ENCODE measurements at places on chromosomes 3 and 15.

DNA sequence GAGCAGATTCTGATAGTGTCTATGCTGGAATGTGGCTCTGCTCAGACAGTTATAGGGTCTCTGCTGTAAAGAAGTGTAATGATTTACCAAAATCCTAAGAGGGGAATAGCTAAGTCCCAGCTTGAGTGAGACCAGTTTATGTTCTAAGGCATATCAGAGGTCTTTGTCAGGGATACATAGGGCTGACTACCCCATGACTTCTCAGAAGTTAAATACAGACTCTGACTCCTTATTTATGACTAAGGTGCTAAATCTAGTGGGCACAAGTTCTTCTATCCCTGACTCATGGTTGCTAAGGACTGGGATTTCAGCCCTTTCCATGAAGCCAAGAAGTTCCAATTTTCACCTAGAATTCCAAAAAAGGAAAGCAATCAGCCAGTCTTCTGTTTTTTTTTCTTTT is 192.6 kb upstream of the POU1F1 start:
- DNase-seq: no peak

GRCh38 chr15:88878720-88879184 is 16.6 kb downstream of the HAPLN3 start:
- peak; percentile 56 for DNase-seq

DNA sequence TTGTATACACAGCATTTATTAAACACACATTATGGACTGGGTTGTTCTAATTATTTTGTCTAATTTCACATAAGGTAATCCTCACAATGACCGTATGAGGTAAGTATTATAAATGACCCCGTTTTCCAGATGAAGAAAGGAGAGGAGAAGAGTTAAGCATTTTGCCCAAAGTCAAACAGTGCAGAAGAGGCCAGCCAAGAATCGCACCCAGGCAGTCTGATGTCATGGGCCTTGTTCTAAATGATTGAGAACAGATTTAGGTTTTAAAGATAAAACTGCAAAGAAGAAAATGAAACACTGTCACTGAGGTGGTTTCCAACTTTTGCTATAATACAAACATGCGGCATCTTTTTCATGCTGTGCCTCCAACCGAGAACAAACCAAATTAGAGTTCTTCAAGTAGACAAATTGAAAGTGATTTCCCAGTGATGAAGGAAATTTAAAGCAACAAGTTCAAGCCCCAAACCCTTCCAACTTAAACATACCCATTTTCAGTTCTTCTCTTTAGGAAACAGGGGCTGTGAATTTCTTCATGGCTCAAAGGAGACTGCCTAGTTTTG is 155.3 kb downstream of the THRB start:
- DNase-seq: no peak

DNA sequence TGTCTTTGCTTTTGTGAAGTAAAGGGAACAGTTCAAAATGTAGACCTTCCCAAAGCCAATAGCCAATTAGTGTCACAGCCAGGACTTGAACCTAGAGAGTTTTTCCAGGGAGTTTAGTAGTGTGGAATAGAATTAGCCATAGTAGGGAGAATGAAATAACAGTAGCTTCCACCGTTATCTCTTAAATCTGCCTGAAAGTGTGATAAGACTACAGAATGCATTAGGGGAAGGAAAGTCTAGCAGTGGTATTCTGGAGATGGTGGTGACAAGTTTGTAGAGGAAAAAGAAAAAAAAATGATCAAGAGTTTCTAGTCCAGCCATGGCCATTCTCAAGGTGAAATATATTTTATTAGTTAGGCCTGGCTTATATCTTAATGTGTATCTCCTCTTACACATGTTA is 13.8 kb downstream of the ATP11B start:
- DNase-seq: no peak

DNA sequence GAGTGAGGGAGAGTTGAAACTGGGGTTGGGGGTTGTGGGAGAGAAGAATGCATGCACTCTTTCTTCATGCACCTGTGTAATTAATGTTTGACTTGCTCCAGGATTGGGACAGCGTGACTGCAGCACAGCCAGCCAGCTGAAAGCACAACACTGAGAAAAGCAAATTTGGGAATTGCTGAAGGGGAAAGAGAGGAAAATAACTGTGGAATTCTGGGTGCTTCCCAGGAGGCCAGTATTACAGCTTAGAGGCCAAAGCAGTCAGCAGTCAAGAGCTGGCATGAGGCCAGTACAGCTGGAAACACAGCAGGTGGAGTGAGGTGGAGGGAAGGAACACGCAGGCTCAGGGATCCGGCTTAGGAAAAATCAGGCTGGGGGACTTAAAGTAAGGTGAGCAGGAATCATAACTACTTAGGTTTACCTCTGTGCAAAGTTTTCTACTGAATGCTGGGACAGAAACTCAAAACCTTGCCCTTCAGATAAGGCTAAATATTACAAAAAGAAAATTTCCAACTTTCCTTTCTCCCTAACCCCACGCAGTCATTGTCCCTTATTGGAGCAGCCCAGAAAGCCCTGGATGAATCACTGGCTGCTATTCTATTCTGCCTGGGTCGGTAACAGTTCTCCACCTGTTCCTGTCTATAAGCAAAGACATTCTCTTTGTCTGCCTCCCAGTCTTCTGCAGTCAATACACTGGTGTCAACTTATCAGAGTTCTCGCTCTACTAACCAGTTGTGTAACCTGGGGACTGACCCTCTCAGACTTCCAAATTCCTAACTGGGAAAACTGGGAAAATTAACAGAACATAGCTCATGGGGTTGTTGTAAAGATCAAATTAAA is 167.2 kb downstream of the MAGI1 start:
- DNase-seq: no peak

DNA sequence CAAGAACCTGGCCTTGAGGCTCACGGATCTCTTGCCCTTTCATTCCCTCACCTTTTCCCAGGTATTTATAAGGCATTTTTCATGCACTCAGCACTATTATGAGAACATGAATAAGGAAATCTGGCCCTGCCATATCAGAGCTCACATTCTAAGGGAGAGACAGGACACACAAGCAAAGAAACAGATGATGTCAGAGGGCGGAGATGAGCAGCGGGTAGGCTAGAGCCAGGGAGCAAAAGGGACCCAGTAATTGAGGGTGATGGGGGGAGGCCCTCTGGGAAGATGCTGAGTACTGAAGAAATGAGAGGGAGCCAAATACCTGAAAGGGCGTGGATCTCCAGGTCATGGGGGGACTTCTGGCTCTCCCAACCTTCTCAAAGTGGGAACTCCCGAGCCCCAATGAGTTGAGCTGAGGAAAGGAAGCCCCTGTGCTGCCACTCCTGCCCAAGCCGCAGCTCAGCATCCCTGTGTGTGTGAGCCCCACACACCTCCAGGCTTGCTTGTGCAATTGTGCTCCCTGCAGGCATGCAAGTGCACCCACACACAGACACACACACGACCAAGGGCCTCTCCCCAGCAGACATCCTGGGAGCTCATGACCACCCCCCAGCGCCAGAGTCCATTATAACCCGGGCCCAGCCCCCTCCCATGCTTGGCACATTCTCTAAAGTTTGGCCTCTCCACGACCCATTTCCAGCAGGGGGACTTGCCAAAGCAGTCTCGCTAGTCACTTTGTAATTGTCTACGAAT is 81.4 kb upstream of the PXYLP1 start:
- DNase-seq: no peak

GRCh38 chr15:72511536-72511935 is 37.4 kb downstream of the ARIH1 start:
- no peak for DNase-seq

- no peak for DNase-seq
These were observed 111.5 kb downstream of the FBN1 start for GRCh38 chr15:48533982-48534381.

DNA sequence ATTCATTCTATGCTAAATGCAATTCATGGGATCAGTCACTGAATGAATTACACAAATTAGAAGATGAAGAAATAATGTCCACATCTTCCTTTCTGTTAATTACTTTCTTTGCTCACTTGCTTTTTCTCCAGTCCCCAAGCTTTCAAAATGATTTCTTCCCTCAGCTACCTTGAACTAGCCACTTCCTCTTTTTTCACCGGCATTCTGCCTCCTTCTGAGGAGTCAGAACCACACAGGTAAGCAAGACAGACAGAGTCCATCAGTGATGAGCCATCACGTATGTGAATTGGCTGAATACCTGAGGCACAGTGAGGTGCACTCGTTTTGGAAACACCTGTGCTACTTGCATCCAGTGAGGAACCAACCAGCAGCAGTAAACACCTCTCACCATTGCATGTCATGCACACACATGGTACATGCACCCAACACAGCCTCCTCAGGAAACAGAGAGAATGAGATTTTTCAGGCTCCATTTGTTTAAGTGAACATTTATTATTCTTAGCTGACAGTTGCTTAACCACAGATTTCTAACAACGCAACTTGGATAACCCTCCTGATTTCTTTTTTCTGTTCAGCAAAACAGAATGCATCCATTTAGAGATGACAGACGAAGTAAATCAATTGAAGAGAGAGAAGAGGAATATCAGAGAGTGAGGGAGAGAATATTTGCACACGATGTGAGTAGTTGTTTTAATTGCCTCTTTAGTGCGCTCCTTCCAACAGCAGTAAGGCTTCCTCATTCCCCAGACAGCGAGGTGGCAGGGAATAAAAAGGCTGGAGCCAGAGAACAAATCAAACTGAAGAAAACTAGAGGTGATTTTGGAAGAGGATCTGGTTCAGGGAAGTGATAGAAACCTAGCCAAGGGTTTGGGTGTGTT is 69.3 kb downstream of the ARPP21 start:
- DNase-seq: no peak

DNA sequence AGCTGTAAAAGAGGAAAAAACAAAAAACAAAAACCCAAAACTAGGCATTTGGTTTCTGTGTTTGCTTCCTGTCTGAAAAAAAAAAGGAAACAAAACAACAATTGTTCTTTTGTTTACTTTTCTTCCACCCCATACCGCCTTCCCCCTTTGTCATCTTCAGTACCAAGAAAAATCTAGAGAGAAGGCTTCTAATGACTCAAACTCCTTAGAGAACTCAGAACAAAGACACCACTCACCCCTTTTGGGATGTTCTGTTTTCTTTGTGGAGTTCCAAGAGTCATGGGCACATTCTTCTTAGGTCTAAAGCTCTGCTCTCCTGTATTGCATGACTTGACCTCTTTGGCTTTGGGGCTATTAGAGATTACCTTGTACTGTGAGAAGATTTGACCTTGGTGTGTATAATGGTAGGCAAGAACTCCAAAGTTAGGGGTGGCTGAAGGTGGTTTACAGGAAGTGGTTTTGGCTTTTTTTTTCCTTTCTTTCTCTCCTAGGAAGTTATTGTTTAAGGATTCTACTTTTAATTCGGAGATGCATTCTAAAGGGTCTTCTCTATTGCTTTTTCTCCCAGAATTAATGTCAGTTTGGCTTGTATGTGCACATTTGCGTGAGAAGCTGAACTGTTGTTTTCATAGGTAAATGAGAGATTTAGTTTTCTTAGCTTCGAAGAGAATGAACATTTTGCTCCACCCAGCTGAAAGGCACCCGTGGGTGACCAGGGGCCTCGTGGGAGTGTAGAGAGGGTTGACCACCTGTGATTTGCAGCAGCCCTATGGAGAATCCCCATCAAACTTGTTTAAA is 39.5 kb upstream of the ZBTB20 start:
- no peak for DNase-seq

DNA sequence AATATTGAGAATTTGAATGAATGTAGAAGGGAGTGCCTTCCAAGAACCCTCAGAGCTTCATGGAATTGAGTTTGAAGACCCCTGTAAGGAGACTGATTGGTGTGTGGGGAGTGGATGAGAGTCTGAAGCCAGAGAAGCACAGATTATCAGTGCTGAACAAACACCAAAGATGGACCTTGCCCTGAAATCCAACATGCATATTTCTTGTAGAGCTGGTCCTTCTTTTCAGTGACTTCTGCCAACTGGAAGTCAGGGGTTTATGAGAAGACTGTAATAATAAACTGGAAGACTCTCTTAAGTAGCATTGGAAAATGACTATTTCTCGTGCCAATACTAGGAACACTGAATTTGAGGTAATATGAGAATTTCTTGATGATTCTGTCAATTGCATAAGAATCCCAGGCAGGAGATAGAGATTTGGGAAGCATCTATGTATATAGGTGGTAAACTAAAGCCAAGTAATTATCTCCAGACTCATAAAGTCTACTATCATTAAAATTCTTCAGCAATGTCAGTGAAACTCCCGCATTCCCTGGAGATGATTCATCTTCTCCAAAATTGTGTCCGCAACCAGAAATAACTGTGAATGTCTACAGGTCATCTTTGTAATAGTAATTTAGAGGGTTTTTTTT is 213.8 kb downstream of the IL5RA start:
- DNase-seq: no peak

GRCh38 chr3:34568766-34569165 is 770.3 kb downstream of the PDCD6IP start:
- DNase-seq: no peak

DNA sequence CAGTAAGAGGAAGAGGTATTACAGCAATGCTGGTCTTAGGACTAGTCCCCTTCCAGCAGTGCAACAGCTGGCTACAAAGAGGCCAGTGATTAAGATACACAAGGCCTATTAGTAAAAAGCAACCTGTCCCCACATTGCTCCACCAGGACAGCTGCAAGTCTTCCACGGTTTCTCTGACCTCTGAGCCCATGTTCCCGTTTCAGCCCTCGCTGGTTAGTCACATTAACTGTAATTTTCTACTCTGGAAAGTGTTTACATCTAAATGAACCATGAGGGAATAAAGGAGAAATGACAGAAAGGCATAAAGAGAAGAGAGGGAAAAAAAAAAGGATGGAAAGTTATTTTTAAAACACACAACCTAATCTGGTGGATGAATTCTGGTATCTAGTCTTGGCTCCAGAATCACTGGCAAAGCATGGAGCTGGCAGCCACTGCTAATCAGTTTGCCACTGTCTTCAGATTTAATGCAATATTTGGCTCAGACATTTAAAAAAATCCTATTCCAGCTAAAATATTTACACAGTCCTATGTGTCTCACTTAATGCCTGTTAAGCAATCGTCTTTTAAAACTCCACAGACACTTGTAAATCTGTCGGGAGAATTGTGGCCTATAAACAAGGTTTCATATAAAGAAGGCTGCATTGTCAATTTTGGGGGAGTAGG is 154.9 kb downstream of the GREM1 start:
- DNase-seq: no peak

DNA sequence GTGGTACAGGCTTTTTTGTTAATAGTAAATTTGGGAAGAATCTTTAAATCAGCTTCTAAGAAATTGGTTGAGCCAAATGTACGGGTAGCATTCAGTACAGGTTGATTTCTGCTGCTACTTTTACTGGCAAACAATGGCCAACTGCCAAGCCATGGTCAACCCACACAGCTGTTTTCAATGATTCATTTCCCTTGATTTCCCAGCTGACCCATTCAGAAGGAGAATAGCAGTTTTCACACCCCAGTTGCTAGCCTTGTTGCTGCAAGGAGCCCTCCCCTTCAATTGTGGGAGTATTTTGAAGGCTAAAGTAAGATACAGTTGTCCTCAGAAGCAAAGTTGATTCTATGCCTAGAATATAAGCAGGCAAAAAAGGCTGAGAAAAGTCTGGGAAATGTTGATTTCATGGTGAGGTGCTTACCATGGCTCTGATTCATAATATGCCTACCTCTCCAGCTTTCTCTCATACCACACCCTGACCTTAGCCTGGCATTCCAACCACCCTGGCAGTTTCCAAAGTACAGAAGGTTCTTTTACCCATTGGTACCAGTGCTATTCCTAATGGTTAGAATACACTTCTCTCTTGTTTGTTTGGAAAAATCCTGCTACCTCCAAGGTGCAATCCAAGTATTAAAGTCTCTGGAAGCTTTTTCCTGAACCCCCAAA is 320.3 kb upstream of the TGFBR2 start:
- DNase-seq: peak; percentile 76

Data from SW 1271 (cell line).